Kidney (tissue), 22 donors: ENCODE measurements at places on chromosomes 2 and 18. TPM values are rescaled to one million over a fixed set of nuclear protein-coding genes. Genes with fewer than 3 reads are reported as not detected.

Gene APOB
- total RNA-seq, result 0.57 TPM

Gene UGT1A10
- not detected for total RNA-seq

Gene SLC4A5
- total RNA-seq, result 5.2 TPM

Gene CCDC178
- 3.7 TPM for total RNA-seq
